ENCODE measurements at places on chromosomes 5 and 9.

DNA sequence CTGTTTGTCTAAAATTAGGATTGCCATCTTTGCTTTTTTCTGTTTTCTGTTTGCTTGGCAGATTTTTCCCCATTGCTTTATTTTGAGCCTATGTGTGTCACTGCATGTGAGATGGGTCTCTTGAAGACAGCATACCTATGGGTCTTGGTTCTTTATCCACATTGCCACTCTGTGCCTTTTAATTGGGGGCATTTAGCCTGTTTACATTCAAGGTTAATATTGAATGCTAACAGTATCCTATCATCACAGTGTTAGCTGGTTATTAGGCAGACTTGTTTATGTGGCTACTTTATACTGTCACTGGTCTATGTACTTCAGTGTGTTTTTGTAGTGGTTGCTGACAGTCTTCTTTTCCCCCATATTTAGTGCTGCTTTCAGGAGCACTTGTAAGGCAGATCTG is 67.3 kb downstream of the ISOC1 start:
- no peak for DNase-seq

GRCh38 chr5:1075555-1075881 is 36.3 kb downstream of the SLC12A7 start:
- no peak for DNase-seq

DNA sequence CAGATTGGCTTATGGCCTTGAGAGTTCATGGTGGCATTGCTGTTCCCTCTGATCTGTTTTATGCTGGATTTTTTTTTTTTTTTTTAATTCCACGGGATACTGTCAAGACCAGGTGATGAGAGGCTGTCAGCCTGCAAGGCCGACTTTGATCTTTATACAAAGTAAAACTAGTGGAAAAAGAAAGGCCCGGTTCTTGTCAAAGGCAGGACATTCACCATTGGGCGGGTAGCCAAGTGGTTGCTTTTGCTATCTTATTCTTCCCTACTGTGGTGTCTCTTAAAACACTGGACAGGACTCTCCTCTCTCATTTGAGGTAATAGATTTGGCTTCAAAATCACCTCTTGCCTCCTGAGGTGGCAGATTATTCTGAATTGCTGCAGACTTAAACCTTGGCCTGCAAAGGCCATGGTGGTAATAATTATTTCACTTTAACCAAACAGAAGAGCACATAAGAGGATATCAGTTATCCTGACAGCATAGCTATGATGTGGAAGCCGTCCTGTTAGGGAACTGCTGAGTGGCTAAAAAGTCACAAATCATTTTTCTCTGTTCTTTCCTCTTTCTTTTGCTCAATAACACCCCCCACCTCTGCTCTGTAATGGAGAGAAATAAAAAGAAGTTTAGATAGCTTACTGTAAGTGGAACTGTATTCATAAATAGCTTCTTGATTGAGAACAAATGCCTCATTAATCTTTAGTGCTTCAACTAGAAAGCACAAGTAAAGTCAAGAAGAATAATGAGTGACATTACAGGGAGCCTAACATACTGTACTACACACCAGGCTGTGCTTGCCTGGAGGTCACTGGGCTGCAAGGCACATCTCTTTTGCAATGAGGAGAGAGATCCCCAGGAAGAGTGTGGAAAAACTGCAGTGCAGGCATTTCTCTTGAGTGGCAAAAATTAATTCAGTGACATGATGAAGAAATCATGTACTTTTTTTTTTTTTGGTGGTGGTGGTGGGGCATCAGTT is 275.6 kb downstream of the KDM4C start:
- no peak for DNase-seq

GRCh38 chr9:37105234-37105633 is 15.1 kb upstream of the ZCCHC7 start:
- no peak for DNase-seq

DNA sequence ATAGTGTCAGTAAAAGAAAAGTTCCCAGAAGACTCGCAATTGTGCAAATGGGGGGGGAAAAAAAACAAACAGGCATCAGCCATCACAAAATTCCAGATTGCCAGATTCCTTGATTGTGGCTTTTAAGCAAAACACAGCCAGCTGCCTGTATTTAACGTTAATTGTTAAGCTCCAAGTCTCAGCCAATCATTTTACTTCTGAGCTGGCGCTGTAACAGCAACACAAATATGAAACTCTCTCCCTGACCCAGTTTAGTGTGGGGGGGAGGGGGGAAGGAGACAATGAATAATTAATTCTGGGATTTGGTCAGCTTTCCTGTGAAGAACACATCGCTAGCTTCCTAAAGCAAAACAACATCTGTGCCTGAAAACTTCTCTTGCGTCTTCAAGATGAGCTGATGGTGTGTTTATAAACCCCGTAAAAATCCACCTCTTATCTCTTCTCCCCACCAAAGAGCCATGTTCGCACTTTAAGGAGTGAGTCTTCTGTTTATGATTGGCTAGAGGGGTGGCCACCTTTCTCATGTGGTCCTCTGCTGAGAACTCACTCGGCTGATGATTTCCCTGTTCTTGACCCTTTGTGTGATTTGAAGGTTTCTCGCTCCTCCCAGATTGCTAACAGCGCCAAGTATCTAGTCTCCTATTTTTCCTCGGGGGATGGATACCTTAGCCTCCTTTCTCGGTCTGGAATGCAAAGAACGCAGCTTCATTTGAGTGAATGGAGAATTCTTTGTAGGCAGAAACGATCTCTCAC is 160.2 kb upstream of the DAPK1 start:
- DNase-seq: no peak

DNA sequence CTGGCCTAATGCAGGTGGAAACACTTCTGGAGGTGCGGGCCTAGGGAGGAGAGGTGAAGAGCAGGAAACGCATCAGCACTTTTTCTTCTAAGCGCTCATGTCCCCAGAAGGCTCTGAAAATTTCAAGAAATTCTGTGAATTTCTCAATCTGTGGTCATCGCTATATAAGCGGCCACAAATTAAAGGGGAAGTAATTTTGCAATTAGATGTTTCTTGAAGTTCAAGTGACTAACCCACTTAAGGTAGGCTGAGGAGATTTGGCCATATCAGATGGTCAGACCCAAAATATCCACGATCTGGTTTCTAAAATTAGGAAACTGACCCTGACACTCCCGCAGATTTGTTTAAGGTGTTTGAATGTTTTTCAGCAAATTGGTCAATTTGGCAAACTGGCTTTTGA is 16.6 kb upstream of the HMGCR start:
- no peak for DNase-seq

- no peak for DNase-seq
These were observed 478.5 kb downstream of the RAB3C start for GRCh38 chr5:59061377-59061776.

- DNase-seq: no peak
These were observed 55.7 kb downstream of the CAST start for GRCh38 chr5:96717874-96718273.

DNA sequence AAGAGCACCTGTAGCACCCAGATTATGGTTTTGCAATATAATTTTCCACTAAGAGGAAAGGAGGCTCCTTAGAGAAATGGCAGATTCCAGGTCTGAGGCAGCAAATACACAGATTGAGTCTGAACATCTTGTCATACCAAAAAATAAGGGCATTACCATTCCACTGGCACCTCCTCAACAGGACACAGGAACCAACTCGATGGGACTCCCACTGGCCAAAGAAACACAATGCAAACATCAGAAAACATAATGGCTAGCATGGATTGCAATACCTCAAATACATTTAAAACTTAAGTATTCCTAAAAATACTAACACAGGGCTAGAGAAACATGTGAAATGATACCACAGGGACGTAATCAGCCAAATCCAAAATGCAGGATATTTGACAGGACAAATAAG is 12.4 kb upstream of the RANBP17 start:
- DNase-seq: no peak

GRCh38 chr9:130543859-130544258 is 35.5 kb upstream of the FUBP3 start:
- no peak for DNase-seq

- DNase-seq: no peak
These were observed 132.7 kb upstream of the POU5F2 start for GRCh38 chr5:93874080-93874479.

- no peak for DNase-seq
These were observed 56.3 kb downstream of the TMEM174 start for GRCh38 chr5:73229271-73229670.

- DNase-seq: no peak
These were observed 184.7 kb downstream of the ROR2 start for GRCh38 chr9:91765296-91765695.

GRCh38 chr9:112115970-112116753 is 58.9 kb downstream of the SUSD1 start:
- DNase-seq: no peak

- no peak for DNase-seq
These were observed 351.5 kb upstream of the KCNN2 start for GRCh38 chr5:114010362-114010761.

- no peak for DNase-seq
These were observed 18.2 kb upstream of the FNIP1 start for GRCh38 chr5:131814990-131815389.

- DNase-seq: no peak
These were observed 233.1 kb downstream of the ADAMTSL1 start for GRCh38 chr9:18707061-18707461.

DNA sequence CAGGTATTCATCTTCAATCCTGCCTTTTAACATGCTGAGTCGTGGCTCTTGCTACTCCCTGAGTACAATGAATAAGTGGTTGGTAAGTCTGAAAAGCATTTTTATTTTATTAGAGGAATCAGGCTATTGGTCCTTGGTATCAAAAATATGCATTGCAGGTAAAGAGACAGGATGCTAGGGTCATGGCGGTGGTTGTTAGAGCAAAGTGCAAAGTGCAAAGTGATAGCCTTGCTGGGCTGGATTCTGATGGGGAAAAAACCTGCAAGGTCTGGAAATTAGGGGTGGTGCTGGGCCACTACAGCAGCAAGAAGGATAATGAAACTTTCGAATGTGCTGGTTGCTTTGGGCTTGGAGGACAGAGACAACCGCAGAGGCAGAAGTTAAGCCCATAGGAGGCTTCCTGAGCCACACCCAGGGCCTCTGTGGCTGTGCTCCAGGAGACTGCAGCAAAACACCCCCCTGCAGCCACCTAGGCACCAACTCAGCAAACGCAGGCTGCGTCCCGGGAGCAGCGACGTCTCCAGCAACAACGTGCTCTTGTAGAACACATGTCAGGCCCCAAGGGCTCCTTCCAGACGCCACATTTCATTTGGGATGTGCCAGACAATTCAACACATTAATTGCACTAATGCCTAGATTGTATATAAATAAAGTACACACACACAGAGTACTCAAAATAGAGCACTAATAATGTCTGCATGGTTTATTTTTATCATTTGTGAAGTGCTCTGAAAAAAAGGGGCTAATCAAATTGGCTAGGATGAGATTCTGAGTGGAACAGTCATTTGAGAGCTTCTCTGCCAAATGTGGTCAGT is 149.8 kb upstream of the RAPGEF1 start:
- no peak for DNase-seq

DNA sequence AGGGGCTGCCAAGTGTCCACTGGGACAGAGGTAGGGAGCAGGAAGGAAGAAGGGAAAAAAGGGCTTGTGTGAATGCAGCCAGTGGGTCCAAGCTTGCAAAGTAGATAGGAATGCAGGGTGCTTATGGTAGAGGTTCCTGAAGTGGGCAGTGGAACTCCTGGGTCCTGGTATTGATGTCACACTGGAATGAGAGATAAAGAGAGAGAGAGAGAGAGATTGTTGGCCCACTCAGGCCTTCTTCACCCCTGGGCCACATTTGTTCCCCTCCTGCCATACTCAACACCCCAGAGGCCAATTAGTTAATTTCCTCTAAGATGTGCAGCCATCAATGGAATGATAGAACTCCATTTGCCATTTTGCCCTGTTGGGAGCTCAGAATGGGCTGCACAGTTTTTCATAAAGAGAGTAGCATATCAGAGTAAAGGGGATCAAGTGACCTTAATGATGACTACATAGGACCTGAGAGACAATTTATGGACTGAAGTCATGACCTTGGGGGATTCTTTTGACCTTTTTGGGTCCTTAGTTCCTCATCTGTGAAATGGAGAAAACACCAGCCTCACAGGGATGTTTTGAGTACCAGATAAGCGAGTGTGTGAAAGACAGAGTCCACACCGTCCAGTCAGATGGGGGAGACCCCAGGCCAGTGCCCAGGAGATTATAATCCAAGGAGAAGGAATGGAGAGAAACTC is 52.9 kb downstream of the PPARGC1B start:
- no peak for DNase-seq

GRCh38 chr5:69046375-69046957 is 47.3 kb upstream of the SLC30A5 start:
- no peak for DNase-seq

DNA sequence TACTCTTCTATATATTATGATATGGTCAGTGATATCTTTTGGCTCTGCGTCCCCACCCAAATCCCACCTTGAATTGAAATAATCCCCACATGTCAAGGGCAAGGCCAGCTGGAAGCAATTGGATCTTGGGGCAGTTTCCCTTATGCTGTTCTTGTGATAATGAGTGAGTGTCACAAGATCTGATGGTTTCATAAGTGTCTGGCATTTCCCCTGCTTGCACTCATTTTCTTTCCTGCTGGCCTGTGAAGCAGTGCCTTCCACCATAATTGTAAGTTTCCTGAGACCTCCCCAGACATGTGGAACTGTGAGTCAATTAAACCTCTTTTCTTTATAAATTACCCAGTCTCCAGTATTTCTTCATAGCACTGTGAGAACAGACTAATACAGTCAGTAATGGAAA is 45.0 kb upstream of the TNC start:
- DNase-seq: no peak

DNA sequence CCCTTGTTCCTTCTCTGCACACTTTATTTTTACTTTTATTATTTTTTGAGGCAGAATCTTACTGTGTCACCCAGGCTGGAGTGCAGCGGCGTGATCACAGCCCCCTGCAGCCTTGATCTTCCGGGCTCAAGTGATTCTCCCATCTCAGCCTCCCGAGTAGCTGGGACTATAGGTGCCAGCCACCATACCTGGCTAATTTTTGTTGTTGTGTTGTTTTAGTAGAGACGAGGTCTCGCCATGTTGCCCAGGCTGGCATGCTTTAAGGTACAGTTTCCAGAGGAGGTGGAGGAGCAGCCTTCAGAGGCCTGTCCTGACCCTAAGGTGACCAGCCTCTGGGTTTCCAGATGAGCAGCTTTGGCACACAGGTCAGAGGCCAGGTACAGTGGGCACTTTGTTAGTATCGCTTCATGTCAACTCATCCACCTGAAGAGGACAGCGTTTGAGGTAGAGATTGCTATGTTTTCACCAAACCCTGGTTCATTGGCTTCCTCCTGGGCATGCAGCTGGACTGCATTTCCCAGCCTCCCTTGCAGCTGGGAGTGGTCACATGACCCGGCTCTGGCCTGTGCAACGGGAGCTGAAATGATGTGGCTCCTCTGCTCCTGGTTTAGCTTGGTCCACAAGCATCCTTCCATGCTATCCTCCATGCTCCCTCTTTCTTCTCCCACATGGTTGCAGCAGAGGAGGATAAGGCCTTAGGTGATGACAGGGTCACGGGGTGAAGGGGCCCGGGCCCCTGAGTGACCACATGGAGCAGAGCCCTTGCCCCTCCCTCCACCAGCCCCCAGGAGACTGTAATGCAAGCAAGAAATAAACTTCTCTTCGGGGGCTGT is 139.3 kb upstream of the IER5L start:
- DNase-seq: no peak

GRCh38 chr9:96376891-96377874 is 6.3 kb downstream of the SLC35D2 start:
- no peak for DNase-seq

All from activated effector memory CD4-positive, alpha-beta T cell treated with Interleukin-2 at 50 U/mL for 16 hours (primary cell).